Activated CD4-positive, alpha-beta memory T cell treated with anti-CD3 and anti-CD28 coated beads for 36 hours (primary cell): ENCODE measurements at places on chromosomes 13 and 19.

DNA sequence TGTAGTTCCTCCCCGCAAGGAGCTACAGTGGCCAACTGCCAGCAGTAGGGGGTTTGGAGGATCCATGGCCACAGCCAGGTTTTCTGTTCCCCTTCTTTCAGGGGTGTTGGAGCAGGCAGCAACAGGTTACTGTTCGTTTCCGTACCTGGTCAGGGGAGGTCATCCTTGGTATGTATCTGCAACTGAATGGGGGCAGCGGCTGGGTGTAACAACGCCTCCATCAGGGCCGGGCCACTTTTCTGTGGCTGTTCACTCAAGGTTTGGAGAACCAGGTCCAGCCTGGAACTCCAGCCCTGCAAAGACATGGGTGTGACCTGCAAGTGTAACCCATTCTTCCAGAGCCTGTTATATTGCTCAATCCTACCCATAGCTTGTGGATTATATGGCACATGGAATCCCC, 732.3 kb upstream of the MIR17HG start:
- no peaks in the 10 kb centered on the region for H3K27me3 ChIP-seq
- H3K27ac ChIP-seq, result no peak overlapping the region
- H3K4me1 ChIP-seq, result no peaks in the 10 kb centered on the region
- no peaks in the 10 kb centered on the region for H3K36me3 ChIP-seq
- no peak overlapping the region for H3K4me3 ChIP-seq

DNA sequence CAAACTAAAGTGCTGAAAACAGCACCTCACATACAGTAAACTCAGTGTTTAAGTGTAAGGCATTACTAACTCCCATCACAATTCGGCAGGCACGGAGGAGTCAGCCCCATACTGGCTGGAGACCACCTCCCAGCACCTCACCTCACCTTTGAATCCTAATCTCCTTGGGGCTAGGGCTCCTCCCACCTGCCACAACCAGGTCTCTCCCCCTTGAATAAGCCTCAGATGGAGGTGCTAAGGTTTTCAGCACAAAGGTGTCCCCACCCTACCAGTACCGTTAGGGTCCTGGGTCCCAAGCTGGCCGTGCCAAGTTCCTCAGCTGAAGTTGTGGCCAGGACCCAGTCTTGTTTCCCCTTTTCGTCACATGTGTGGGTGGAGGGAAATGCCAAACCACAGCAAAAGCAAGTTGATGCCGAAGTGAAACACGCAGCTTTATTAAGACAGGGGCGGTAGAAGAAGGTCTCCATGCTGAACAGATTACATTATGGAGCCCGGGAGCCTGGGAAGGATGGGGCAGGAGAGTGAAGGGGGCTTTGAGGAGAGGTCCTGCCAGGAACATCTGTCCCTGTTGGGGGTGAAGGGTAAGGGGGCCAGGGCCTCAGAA, at the start of gene IGFLR1:
IGFLR1 (minus strand) TSS at position 332 of the 604 bp plus-strand sequence. CDS start 1,272 bp downstream, outside the sequence.
- peak within 1 kb of the TSS; percentile 98 for H3K27ac ChIP-seq
- DNase-seq, result peak; percentile 89
- peaks cover 35% of the 10 kb centered on the region for H3K36me3 ChIP-seq
- H3K4me1 ChIP-seq, result peaks cover 39% of the 10 kb centered on the region
- peak within 1 kb of the TSS; percentile 93 for H3K4me3 ChIP-seq

DNA sequence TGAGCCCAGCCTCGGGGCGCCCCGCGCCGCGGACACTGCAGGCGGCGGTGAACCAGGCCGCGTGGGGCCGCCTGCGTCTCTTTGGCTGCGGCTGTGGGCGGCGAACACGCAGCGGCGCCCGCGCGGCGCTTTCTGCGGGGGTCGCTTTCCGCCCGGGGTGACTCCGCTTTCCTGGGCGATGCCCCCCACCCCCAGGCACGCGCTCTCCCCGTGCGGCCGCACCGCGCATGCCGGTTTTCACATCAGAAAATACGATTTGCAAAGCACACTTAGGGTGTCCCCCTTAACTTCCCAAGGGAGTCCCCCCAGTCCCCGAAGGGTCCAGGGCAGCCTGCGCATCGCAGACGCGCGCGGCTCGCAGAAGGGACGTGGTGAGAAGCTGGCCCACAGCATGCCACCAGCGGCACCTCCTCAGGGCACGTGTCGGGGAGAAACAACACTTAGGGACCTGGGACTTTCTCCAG, 5.3 kb downstream of the F7 start:
- H3K36me3 ChIP-seq, result no peaks in the 10 kb centered on the region
- peaks cover 3% of the 10 kb centered on the region for H3K27me3 ChIP-seq
- H3K4me1 ChIP-seq, result peaks cover 2% of the 10 kb centered on the region
- H3K4me3 ChIP-seq, result no peak overlapping the region
- DNase-seq, result no peak

DNA sequence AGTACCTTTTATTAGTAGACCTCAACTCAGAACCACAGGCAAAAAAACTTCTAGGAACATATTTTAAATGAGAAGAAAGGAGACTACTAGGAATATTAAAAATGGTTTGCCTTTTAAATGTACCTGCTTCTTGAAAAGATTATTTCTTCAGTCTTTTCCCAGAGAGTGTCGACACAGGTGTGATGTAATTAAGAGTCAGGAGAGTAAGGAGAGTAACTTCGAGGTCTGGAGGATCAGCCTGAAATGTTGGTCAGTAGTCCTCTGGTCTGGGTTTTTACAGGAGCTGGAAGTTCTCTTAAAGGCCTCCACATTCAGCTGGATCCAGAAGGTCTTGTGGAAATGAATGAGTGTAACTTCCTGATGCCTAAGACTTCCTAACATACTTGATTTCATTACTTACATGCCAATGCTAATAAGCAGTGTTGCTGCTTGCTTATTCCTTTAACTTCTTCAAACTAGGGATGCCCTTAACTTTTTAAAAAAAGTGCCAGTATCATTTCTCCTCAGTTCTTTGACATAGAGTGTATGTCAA, at the start of gene KCTD4:
KCTD4 (minus strand) TSS at position 345 of the 532 bp plus-strand sequence. CDS start 6,478 bp downstream, outside the sequence.
- peaks cover 14% of the 10 kb centered on the region for H3K36me3 ChIP-seq
- H3K4me1 ChIP-seq, result peaks cover 16% of the 10 kb centered on the region
- no peak for DNase-seq
- H3K27ac ChIP-seq, result no peak within 1 kb of the TSS
- no peak within 1 kb of the TSS for H3K4me3 ChIP-seq
- H3K27me3 ChIP-seq, result no peaks in the 10 kb centered on the region

- no peak overlapping the region for H3K4me3 ChIP-seq
- no peak overlapping the region for H3K27ac ChIP-seq
- peaks cover 7% of the 10 kb centered on the region for H3K27me3 ChIP-seq
- H3K36me3 ChIP-seq, result no peaks in the 10 kb centered on the region
- H3K4me1 ChIP-seq, result no peaks in the 10 kb centered on the region
Observed at GRCh38 chr13:72570019-72570418, 157.4 kb downstream of the MZT1 start.

- H3K27me3 ChIP-seq, result no peaks in the 10 kb centered on the region
- DNase-seq, result peak; percentile 53
- peak overlapping the region; percentile 97 for H3K27ac ChIP-seq
- H3K36me3 ChIP-seq, result peaks cover 53% of the 10 kb centered on the region
Observed at GRCh38 chr19:16077984-16078758, 1.9 kb downstream of the TPM4 start.

- peaks cover 4% of the 10 kb centered on the region for H3K27me3 ChIP-seq
- H3K27ac ChIP-seq, result no peak overlapping the region
- no peak overlapping the region for H3K4me3 ChIP-seq
Observed at GRCh38 chr13:112902669-112903068, 66.3 kb upstream of the MCF2L start.

DNA sequence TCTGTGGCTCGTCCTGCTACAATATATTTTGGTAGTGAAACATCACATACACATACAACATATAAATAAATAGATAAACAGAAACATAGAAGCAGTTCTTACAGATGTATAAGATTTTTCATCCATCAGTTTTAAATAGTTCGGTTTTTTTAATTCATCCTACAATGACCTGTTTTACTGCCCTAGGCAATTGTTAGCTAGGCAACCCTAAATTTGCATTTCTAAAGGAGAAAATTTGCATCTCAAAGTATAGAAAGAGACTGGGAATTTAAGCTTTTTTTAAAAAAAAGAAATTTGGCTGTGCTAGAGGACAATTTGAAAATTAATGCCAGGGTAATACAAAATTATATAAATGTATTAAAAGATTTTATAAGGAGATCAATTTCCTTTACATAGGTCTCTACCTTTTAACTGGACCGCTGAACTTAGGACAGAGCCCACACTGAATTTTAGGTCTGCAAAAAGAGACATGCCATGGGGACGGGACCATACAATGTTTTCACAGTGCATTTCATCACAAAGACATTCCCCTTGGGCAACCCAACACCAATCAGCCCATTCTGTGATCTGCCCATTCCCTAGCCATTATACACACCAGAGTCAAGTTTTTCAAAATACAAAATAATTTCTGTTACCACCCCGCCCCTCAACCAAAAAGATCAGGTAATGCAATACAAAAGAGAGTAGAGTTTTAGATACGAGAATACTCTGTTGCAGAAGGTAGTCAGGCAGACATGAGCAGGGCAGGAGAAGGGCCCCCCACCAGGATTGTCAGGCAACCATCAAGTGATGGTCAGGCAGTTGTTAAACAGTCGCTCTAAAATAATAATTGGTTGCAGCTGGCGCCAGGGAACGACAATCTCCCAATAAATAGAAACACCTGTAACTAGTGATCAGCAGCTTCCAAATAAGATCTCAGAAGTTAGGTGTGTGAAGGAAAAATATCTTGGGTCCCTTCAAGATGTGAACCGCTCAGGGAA, 299.7 kb upstream of the SGCG start:
- H3K4me1 ChIP-seq, result no peaks in the 10 kb centered on the region
- H3K27me3 ChIP-seq, result peaks cover 2% of the 10 kb centered on the region
- no peaks in the 10 kb centered on the region for H3K36me3 ChIP-seq
- DNase-seq, result no peak
- H3K27ac ChIP-seq, result no peak overlapping the region

DNA sequence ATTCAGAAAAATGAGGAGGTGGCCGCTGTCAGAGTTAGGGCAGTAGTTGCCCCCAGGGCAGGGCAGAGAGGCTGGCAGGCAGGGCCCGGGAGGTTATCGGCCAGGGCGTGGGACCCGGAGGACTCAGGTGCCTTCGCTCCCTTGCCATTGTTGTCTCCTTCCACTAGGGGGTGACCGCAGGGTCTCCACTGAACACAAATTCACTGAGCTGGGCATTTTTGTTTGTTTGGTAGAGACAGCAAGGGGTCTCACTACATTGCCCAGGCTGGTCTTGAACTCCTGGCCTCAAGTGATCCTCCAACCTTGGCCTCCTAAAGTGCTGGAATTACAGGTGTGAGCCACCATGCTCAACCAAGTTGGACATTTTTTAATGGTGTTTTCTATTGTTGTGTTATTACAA, 25.1 kb downstream of the CARS2 start:
- peaks cover 47% of the 10 kb centered on the region for H3K36me3 ChIP-seq
- DNase-seq, result no peak
- peaks cover 17% of the 10 kb centered on the region for H3K4me1 ChIP-seq
- H3K27me3 ChIP-seq, result no peaks in the 10 kb centered on the region
- H3K4me3 ChIP-seq, result no peak overlapping the region

GRCh38 chr13:43356567-43356966, 333.2 kb downstream of the DNAJC15 start:
- H3K36me3 ChIP-seq, result no peaks in the 10 kb centered on the region
- H3K27me3 ChIP-seq, result no peaks in the 10 kb centered on the region
- H3K4me3 ChIP-seq, result no peak overlapping the region
- H3K27ac ChIP-seq, result no peak overlapping the region
- no peak for DNase-seq

- no peaks in the 10 kb centered on the region for H3K36me3 ChIP-seq
- no peak for DNase-seq
- no peak overlapping the region for H3K27ac ChIP-seq
- no peaks in the 10 kb centered on the region for H3K27me3 ChIP-seq
- no peak overlapping the region for H3K4me3 ChIP-seq
Observed at GRCh38 chr13:112218416-112218815, 151.5 kb downstream of the SOX1 start.

DNA sequence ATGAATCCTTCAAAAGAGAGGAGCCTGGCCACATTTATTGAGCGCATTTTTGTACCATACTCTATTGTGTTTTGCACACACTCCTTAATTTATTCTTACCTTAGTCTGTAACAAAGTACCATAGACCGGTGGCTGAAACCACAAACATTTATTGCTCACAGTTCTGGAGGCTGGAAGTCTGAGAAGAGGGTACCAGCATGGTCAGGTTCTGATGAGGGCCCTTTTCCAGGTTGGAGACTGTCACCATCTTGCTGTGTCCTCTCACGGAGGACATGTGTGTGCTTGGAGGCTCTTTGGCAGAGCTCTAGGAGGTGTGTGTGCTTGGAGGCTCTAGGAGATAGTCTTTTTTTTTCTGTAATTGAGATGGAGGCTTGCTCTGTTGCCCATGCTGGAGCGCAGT, 2.1 kb downstream of the ZNF331 start:
- H3K4me1 ChIP-seq, result peaks cover 33% of the 10 kb centered on the region
- no peak overlapping the region for H3K27ac ChIP-seq
- H3K36me3 ChIP-seq, result peaks cover 54% of the 10 kb centered on the region
- no peak for DNase-seq

DNA sequence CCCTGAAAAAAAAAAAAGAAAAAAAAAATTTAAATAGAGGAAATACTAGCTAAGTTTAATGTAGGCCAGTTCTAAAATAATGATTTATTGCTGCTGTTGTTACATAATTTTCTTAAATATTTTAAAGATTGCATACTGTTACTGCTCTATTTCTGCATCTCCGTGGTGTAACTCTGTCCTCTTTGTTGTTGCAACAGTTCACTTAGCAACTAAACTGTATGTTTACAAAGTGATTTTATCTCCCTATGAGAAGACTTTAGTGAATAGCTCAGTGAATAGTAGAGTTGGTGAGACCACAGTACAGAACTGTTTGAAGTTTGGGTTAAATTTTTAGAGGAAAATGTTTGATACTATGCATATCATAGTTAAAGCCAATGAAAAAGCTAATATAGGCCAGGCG, 19.4 kb downstream of the BRCA2 start:
- H3K27me3 ChIP-seq, result no peaks in the 10 kb centered on the region
- H3K36me3 ChIP-seq, result peaks cover 65% of the 10 kb centered on the region
- H3K27ac ChIP-seq, result no peak overlapping the region
- no peaks in the 10 kb centered on the region for H3K4me1 ChIP-seq

- no peaks in the 10 kb centered on the region for H3K36me3 ChIP-seq
- no peak for DNase-seq
- H3K4me3 ChIP-seq, result no peak overlapping the region
- no peaks in the 10 kb centered on the region for H3K27me3 ChIP-seq
- no peak overlapping the region for H3K27ac ChIP-seq
Observed at GRCh38 chr13:84366506-84366905, 484.2 kb upstream of the SLITRK1 start.

- H3K4me3 ChIP-seq, result no peak overlapping the region
- H3K27ac ChIP-seq, result no peak overlapping the region
- no peaks in the 10 kb centered on the region for H3K36me3 ChIP-seq
- no peaks in the 10 kb centered on the region for H3K4me1 ChIP-seq
- H3K27me3 ChIP-seq, result no peaks in the 10 kb centered on the region
Observed at GRCh38 chr19:34589730-34590129, 87.2 kb downstream of the SCGB2B2 start.
